ENCODE measurements at places on chromosomes 2 and 18. TPM values are rescaled to one million over a fixed set of nuclear protein-coding genes. Genes with fewer than 3 reads are reported as not detected.

The DOK6 gene
- polyA plus RNA-seq: not detected

The LBX2 gene
- not detected for polyA plus RNA-seq

The RAB6D gene
- not detected for polyA plus RNA-seq

The NT5C1B gene
- polyA plus RNA-seq: not detected

The MDH1B gene
- 0.17 TPM for polyA plus RNA-seq

All from B cell (primary cell).